ENCODE measurements at places on chromosomes 4 and X.

DNA sequence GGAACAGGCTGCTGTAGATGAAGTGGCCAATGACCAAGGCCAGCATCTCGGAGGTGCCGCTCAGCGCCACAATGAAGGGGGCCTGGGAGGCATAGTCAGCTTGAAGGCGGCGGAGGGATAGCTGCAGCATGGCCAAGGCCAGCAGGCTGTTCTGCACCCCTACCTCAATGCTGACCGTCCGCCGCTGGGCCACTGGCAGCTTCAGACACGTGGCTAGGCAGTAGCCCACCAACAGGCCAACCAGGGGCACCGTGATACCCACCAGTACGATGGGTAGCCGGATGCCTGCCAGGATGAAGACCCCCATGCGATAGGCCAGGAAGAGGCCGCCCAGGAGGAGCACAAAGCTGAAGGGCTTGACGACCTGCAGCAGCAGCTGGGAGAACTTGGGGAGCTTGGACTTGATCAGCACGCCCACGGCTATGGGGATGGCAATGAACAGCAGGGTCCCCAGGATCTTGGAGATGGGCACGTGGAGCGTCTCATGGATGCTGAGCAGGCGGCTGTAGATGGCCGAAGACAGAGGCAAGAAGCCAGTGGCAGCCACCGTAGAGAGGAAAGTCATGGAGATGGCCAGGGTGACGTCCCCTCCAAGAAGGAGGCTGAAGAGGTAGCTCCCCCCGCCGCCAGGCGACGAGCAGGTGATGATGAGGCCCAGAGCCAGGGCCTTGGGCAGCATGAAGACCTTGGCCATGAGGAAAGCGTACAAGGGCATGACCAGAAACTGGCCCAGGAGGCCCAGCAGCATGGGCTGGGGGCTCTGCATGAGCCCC, 1.3 kb upstream of the UBL4A start:
- no peak for DNase-seq

DNA sequence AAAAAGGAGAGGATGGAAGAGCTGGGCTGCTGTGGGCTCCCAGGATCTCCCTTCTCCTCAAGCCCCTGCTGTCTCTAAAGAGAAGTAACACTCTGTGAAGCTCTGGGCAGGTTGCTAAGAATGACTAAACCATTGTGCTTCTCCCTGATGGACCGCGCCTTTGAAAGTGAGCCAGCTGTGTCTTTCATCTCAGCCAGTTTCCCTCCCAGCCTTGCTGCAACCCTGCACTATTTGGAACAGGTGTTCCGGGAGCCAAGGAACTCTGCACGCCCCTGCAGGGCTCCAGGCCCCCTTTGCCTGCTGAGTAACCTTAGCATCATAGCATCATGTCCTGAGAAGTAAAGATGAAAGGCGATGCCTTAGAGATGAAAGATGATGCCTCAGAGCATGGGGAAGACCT, 39.7 kb downstream of the SMIM20 start:
- DNase-seq: no peak

- DNase-seq: no peak
Observed at GRCh38 chr4:8769645-8770517, 101.8 kb downstream of the HMX1 start.

DNA sequence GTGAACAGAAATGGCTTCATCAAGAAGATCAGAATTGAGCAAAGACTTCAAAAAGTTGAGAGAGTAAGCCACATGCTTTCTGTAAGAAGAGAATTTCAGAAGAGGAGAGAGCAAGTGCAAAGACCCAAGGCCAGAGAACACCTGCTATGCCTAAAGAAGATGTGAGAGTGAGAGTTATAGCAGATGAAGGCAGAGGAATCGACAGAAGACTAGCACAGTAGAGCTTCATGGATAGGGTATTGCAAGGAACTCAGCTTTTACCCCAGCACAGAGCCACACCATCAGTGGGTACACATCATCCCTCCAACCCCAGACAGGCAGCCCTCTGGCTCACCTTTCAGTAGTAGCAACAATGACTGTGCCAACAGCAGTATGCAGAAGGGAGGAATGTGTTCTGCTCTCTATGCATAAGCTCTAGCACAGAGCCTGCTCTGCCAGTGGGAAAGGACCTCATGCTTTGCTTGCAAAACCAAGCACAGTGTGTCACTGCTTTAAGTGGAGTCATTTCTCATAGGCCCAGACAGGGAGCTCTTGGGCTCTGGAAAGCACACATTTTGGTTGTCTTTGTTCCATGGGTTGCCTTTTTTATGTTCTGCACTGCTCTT, 318.6 kb downstream of the NAF1 start:
- DNase-seq: no peak

All from stimulated activated CD4-positive, alpha-beta T cell treated with anti-CD3 and anti-CD28 coated beads, Interleukin-15, amount 100 ng/mL, for 48 hours (primary cell).